ENCODE measurements at places on chromosomes 13 and 19.
A peak's percentile ranks its signal among the peaks of the same experiment; 100 is the strongest.

- no peak for DNase-seq
These were observed 22.0 kb upstream of the UBAC2 start for GRCh38 chr13:99178636-99179035.

- DNase-seq, result no peak
These were observed 51.6 kb upstream of the C13orf42 start for GRCh38 chr13:51162701-51163100.

- DNase-seq, result no peak
These were observed 2.7 kb upstream of the ZBTB7A start for GRCh38 chr19:4069331-4069959.

- DNase-seq, result no peak
These were observed 2138.5 kb upstream of the PCDH20 start for GRCh38 chr13:63554157-63554556.

GRCh38 chr13:23069566-23069965, 111.2 kb upstream of the SGCG start:
- DNase-seq, result peak; percentile 33

Measured in AG04450 (cell line).